H4 (cell line): ENCODE measurements at places on chromosomes 3 and 15. TPM values are rescaled to one million over a fixed set of nuclear protein-coding genes. Genes with fewer than 3 reads are reported as not detected.

ADIPOQ gene
- not detected in 2 replicates for total RNA-seq

DPP8 gene
- 10.7 and 16.8 TPM in 2 replicates for total RNA-seq

NMNAT3 gene
- total RNA-seq, result not detected in 2 replicates

SCN5A gene
- 0.85 and 3.0 TPM in 2 replicates for total RNA-seq

SLCO2A1 gene
- total RNA-seq, result 0.02 and 0.06 TPM in 2 replicates

GPR87 gene
- total RNA-seq, result 0.23 TPM in 1 of 2 replicates, not detected in the other

TMC3 gene
- not detected in 2 replicates for total RNA-seq

C3orf52 gene
- 2.0 and 3.0 TPM in 2 replicates for total RNA-seq

SHC4 gene
- total RNA-seq, result 0.93 and 1.3 TPM in 2 replicates

FSIP1 gene
- total RNA-seq, result 1.0 and 1.3 TPM in 2 replicates

LRTM1 gene
- not detected in 2 replicates for total RNA-seq

TUSC7 gene
- not detected in 2 replicates for total RNA-seq

CD96 gene
- total RNA-seq, result 3.0 and 3.9 TPM in 2 replicates

FRMD4B gene
- 4.2 and 18.0 TPM in 2 replicates for total RNA-seq

ITPKA gene
- total RNA-seq, result 1.1 and 4.1 TPM in 2 replicates

SPINK8 gene
- total RNA-seq, result not detected in 2 replicates

FAM174B gene
- total RNA-seq, result 0.06 and 0.14 TPM in 2 replicates

USF3 gene
- 4.3 and 9.3 TPM in 2 replicates for total RNA-seq

RPP25 gene
- total RNA-seq, result 0.12 TPM in 1 of 2 replicates, not detected in the other

MESP2 gene
- not detected in 2 replicates for total RNA-seq

CYP1A2 gene
- not detected in 2 replicates for total RNA-seq

PLD1 gene
- total RNA-seq, result 14.4 and 19.0 TPM in 2 replicates

DNAH12 gene
- total RNA-seq, result 0.06 TPM in 1 of 2 replicates, not detected in the other

PIGB gene
- 23.7 and 26.2 TPM in 2 replicates for total RNA-seq

RAB8B gene
- total RNA-seq, result 21.4 and 35.4 TPM in 2 replicates

TMEM212 gene
- total RNA-seq, result not detected in 2 replicates

ITIH1 gene
- not detected in 2 replicates for total RNA-seq
